ENCODE measurements at places on chromosomes 4 and X. TPM values are rescaled to one million over a fixed set of nuclear protein-coding genes. Genes with fewer than 3 reads are reported as not detected.

Gene TSPAN7
- total RNA-seq: 28.4 TPM

GRCh38 chr4:17155486-17155885 is 257.0 kb upstream of the LDB2 start:
- no peak for DNase-seq

DNA sequence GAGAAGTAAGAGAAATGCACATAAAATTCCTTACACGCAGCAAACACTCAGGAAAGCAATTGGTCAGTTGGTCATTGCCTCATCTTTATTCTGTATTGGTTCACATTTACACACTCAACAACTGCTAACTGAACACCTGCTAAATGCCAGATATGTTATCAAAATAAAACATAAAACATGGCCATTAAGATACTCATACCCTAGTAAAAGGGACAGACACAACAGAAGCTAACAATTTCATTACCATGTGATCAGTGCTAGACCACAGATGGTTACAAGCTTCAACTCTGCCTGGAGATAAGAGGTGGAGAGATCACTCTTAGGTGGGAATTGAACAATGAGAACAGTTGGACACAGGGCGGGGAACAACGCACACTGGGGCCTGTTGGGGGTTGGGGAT is 26.2 kb downstream of the TEC start:
- no peak for DNase-seq

Gene EDA
- total RNA-seq: 3.1 TPM

- DNase-seq: no peak
Measured at GRCh38 chrX:40474205-40474626, 106.6 kb upstream of the ATP6AP2 start.

GRCh38 chrX:100072336-100072735 is 337.7 kb downstream of the PCDH19 start:
- DNase-seq: no peak

Gene SGCB
- total RNA-seq: 23.7 TPM

GRCh38 chr4:14340321-14340720 is 662.0 kb upstream of the CPEB2 start:
- DNase-seq: no peak

All from dermis blood vessel endothelial cell (primary cell).